PC-3 (cell line): ENCODE measurements at places on chromosomes 3 and 15.
A peak's percentile ranks its signal among the peaks of the same experiment; 100 is the strongest.

GRCh38 chr3:46478341-46478740 lies 13.6 kb upstream of the LTF start:
- no peak for DNase-seq

GRCh38 chr3:190696777-190697501 lies 165.6 kb downstream of the GMNC start:
- peak; percentile 54 for DNase-seq

DNA sequence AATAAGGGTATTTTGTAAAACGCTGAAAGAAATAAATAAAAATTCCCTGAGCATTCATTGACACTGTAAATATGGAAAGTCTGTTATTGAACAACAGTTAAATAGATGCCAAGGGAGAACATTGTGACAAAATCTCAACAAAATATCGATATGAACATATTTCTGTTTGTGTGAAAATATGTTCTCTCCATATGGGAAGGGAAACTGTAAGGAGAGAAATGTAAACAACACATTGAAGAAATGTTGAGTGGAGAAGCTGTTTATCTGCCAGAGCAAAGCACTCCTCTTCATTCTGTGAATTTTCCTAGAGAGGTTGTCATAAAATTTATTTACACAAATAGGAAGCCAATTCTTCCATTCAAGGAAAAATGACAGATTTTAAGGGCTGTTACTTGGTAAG lies 57.1 kb upstream of the EOMES start:
- DNase-seq: no peak

DNA sequence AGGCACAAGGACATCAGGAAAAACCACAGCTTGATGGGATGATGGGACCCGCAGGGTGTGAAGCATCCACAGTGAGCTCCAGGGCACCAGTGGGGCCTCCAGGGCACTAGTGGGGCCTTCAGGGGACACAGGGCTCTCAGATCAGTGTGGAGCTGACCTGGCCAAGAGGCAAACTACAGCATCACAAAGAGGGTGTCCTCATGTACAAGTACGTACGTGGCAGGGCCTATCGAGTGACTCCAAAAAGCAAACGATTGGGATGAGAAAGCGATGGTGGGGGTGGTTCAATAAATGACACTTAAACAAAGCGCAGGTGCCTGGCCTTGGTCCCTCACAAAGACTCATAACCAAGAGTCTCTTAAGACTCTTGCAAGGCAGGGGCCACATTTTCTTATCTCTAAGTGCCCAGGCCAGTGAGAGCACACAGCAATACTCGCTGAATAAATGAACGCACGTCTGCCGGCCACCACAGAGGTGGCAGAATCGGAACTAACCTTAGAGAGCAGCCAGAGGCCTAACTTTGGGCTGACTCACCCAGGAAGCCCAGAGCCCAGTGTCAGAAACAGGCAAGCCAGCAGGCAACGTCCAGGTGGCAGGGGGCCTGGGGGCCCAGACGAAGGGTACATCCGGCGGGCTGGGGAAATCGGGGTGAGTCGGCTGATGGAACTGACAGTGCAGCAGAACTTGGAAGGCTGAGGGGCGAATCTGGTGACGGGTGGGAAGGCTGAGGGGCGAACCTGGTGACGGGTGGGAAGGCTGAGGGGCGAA lies 8.7 kb downstream of the PCSK6 start:
- DNase-seq: no peak

DNA sequence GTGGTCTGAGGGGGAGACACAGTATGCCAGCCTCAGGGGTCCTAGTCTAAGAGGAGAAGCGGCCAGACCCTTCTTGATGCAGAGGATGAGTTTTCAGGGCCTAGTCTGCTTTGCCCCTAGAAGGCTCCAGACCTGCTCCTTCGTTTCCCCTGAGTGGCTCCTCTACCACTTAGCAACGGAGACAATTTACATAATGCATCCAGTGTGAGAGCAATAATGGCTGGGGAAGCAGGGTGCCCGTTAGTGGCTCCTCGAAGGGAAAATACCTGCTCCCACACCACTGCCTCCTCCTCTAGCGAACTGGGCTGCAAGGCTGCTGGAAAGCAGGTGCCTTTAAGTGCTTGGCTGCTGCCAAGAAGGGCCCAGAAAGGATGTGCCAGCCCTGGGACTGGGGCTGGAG lies 38.9 kb downstream of the CACNA2D2 start:
- DNase-seq: no peak

DNA sequence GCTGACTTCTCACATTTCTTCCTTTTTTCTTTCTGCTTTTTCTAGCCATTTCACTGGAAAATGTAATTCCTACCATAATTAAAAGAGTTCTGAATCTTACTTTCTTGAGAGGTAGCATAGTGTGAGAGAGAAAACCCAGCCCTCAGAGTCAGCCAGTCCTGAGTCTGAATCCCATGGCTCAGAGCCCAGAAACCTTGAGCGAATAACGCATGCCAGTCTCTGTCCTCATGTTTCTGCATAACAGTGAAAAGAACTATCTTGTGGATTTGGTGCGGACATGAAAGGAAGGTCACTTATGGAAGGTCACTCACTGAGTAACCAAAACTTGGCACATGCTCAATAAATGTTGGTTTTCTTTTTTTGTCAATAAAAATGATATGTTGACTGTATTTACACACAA lies 29.3 kb upstream of the SLCO3A1 start:
- DNase-seq: no peak

GRCh38 chr3:187919048-187919447 lies 173.8 kb upstream of the BCL6 start:
- DNase-seq: no peak

GRCh38 chr3:159877924-159878323 lies 110.7 kb upstream of the IL12A start:
- peak; percentile 55 for DNase-seq

DNA sequence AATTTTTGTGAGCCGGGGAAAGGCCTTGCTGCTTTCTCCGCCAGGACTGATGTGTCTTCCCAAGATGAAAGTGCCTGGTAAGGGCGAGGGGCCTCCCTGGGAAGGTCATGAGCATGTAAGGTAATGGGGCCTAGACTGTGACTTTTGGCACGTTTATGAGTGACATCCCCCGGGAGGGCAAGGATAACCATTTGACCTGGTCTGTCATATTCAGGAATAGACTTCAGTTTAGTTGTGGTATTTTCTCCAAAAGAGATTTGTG lies 631 bp upstream of the CNBP start:
- DNase-seq: no peak

GRCh38 chr3:1442271-1442670 lies 349.4 kb downstream of the CNTN6 start:
- no peak for DNase-seq

- DNase-seq: no peak
These were observed 38.1 kb upstream of the PTX3 start for GRCh38 chr3:157398598-157398997.

GRCh38 chr3:131326307-131326706 lies 55.3 kb upstream of the NUDT16 start:
- peak; percentile 58 for DNase-seq

DNA sequence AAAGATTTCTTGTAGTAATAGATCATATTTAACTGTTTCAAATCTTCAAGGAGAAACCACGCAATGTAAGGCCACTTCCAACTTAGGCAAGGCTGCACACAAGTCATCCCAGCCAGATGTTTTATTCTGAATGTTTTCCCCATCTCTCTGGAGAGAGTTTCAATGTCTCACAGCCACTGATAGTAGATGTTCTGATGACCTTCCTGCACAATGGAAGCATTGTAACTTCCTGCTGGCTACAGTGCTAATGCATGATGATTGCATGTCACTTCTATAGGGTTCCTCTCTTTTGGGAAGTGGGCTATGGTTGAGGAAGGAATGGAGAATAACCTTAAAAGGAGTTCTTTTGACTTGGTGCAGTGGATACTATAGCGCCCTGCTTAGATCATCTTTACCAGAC lies 328.0 kb downstream of the ZNF621 start:
- no peak for DNase-seq

DNA sequence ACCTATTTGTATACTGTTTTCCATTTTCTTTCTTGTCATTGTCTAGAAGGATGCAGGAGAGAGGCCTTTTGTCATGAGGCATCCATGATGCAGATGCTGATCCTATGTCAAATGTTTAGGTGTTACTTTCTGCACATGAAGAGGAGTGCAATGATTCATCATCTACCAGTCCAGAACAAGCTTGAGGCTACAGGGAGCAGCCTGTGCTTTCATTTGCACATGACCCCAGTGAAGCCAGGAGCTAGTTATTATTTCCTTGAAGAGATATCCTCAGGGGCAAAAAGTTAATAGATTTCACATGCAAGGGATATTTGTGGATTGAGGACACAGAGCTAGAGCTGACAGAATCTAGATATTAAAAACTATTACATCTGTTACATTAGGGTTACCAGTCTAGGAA lies 204.4 kb upstream of the TGFBR2 start:
- DNase-seq: no peak

DNA sequence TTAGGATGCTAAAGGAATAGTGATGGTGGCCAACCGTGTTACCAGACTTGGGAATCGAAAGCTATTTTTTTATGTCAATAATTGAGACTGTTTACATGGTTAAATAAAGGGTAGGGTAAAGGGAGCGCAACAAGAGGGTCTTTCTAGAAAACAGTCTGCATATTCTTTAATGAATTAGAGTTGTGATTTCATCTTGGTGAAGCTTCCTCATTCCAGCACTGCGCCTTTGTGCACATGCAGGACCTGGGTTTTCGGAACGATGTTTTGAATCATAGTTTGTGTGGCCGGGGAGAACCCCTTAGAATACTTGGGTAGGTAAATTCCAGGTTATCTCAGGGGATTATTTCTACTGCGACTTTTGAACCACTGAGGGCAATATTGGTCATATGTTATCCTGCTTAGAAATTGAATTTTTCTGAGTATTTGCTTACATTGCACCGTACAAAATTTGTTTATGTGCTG lies 1.3 kb downstream of the PIK3CA start:
- DNase-seq: peak; percentile 27

DNA sequence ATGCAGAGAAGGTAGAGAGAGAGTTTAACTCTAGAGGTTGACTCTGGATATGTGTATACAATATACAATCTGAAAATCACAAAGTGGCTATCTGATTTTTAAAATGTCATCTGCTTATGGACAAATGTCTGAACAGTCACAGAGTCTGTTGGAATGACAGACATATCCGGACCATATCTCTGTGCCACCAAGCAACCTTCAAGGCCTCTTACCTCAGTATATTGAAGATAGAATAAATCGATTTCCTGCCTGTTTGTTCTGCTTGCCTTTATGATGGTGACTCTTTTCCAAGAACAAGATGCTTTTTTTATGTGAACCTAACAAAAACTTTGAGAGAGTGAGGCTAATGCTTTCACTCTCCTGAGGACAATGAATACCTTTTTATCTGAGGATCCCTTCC lies 151.1 kb downstream of the RBPMS2 start:
- no peak for DNase-seq

DNA sequence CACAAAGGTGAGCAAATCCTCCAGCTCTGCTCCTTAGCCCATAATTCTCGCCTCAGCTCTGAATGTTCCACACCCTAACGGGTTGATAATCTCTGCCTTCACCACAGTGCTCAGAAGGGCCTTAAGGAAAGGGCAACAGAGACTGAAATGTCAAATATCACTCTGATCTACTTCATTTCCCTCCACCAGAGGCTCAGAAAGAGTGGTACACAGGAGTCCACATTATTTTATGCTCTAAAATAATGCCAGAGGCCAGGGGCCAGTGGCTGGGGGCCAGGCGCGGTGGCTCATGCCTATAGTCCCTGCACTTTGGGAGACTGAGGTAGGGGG lies 72.2 kb downstream of the MB21D2 start:
- DNase-seq: no peak

DNA sequence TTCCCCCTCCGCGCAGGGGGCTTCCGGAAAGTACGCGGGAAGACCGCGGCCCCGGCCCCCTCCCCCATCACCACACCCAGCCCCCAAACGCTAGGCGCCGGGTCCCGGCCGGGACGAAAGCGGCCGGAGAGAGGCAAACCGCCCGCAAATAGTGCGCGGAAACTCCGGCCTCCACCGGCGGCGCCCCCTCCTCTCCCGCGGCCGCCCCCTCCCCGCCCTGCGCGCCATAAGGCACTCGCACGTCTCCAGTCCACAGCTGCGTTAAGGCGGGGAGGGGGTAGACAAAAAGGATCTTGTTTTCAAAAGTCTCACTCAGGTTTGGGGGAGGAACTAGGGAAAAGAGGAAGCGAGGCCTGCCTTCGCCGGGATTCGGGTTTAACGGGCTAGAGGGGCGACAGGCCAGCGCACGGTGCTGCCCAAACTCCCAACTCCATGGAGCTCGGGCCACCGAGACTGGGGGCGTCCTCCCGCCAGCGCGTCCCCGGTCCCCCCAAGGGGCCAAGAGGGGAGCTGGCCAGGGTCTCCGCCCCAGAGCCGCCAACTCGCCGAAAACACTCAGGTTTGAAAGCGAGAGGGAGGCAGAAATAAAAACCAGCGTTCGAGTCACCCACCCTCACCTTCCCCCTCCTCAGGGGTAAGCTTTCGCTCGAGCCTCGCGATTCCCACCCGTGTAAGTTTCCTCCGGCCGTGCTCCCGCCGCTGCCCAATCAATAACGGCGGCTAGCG lies 1.8 kb downstream of the ANP32A start:
- DNase-seq: peak; percentile 35

GRCh38 chr3:197599089-197599765 lies 43.5 kb upstream of the BDH1 start:
- peak; percentile 90 for DNase-seq

GRCh38 chr3:144244662-144245061 lies 273.0 kb downstream of the DIPK2A start:
- no peak for DNase-seq

DNA sequence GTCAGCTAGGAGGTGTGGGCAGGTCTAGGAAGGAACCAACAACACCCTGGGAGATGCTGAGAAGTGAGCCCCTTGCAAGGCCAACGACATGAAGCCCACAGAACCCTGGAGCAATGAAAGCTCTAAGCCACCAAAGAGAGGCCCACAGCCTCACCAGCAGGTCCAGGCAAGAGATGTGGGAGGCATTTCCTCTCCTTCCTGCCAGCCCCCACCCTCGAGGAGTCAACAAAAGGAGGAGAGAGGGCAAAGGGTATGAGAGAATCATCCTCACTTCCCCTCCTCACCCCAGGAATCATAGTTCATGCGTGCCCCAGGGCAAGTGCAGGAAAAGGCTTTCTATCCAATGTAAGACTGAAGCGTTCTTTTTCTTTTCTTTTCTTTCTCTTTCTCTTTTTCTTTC lies 195.8 kb downstream of the SHQ1 start:
- no peak for DNase-seq

DNA sequence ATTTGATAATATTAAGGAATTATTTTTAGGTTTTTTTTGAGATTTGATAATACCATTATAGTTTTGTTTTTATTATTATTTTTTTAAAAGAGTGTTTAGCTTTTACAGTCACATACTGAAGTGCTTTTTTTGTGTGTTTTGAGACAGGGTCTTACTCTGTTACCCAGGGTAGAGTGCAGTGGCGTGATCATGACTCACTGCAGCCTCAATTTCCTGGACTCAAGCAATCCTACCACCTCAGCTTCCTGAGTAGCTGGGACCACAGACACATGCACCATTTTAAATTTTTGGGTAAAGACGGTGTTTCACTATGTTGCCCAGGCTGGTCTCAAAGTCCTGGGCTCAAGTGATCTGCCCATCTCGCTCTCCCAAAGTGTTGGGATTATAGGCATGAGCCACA lies 73.0 kb downstream of the SUMF1 start:
- no peak for DNase-seq

DNA sequence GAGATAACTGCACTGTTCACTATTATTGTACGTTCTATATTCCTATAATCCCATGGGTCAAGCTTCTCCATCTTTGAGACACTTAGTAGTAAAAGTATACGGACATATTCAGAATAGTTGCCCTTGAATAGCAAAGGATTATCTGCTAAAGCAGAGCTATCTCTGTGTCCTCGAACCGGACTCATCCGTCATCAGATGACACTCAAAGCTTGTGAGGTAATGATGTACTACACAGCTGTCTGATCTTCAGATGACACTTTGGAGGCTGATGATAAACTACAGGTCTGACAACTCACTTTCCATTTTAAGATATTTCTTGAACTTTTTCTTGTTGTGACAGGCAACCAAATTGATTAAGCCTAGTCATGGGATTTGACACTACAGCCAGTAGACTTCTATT lies 240.2 kb downstream of the SCAPER start:
- no peak for DNase-seq
